B cell (primary cell): ENCODE measurements at places on chromosomes 2 and 18.
A peak's percentile ranks its signal among the peaks of the same experiment; 100 is the strongest.

DNA sequence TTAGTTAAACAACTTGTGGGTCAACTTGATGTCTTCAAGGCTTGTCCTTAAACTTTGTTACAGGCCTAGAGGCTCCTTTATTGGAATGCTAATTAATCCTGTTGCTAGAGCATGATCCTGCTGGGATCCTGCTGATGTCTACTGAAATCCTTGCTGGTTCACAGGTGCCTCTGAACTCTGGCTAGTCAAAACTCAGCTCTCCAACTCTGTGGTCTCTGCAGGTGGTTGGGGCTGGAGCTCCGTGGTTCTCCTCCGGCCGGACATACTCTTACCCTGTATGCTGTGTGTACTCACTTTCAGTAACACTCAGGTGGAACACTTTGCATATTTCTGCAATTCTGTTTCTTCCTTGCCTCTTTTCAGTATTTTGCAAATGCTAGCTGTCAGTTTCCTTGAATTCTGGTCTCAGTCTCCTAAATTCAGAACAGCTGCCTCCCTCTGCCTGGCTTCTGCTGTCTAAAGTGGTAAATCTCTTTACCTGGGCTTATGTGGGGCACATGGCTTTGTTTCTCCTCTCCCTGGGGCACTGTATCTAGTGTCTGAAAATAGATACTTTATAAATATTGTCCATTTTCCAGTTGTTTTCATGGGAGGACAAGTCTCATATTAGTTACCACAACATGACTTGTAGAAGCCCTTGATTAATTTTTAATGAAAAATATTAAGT lies 113.0 kb downstream of the ATP9B start:
- no peak for DNase-seq

DNA sequence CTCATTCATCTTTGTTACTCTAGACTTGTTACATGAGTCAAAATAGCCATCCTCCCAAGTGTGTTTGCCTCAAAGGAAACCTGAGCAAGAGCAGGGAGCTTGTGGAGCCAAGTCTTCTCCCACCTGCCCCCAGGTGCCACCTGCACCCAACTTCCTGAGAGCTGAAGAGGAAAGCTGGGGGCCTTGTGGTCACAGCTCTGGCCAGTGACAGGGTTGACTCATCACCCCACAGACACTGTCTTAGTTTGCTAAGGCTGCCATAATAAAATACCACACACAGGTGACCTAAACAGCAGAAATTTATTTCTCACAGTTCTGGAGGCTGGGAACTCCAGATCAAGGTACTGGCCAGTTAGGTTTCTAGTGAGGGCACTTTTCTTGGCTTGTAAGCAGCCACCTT lies 99.6 kb downstream of the TPGS2 start:
- no peak for DNase-seq

DNA sequence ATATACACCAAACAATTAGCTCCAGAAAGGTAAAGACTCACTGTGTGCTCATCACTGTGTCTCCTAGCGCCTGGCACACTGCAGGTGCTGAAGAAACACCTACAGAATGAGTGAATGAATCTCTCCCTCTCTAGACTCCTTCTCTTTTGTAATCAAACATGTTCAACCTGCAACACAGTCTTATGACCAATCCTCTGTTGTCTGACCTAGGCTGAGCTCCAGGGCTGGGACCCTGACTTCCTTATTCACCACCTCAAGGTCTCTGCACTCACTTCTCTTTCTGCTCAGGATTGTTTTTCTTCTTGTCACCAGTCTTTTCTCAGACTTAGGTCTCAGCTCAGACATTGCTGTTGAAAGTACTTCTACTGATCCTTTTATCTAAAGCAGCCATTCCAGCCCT lies 9.8 kb downstream of the CKAP2L start:
- peak; percentile 18 for DNase-seq

- no peak for DNase-seq
These were observed 117.6 kb upstream of the FOSL2 start for GRCh38 chr2:28274911-28275685.

DNA sequence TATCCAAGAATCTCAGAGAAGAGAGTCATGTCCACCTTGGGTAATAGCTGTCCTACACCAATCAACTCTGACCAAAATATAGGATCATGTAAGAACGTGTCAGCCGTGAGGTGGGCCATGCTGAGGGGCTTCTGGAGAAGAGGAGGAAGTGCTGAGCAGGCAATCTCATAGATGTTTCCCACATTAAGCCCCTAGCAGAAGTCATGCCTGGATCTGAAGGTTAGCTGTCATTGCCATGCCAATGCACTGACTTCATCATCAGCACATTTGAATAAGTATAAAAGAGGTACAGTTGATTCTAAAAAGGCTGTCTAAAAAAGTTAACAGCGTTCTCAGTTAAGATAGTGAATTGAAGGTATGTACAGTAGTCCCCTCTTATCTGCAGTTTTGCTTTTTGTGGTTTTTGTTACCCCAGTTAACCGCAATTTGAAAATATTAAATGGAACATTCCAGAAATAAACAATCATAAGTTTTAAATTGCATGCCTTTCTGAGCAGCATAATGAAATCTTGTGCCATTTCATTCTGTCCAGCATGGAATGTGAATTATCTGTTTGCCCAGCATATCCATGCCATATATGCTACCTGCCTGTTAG lies 67.2 kb upstream of the TMEM17 start:
- DNase-seq = no peak

DNA sequence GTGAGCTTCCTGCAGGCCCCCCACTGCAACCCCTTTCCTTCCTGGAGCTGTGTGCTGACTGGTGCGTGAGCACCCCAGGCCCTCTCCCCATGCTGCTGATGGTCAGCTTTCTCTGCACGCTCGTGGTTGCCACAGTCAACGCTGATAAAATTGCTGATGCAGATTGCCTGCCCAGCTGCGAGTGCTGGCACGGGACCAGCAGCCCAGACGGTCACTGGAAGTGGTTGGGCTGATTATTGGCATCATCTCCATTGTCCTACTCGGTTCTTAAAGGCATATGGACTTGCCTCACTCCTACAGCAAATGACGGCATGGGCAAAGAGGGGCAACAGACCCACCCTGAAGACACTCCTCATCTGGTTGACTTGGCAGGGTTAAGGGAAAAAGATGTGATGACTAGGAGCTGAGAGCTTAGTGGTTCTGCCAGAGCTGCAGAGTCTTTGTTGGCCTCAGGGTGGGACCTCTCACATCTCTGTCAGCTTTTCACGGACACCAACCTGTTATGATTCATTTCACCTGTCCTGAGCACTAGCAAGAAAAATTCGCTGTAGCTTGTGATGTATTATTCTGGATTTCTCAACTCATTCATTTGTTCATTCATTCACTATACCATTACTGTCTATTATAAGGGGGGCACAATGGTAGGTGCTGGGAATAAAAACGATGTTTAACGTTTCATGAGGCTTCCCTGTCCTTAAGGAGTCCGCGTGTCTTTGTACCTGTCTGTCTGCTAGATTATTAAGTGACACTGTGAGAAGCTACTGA lies 38.4 kb downstream of the PAX8 start:
- DNase-seq = no peak

GRCh38 chr2:169739351-169739750 lies 5.7 kb downstream of the KLHL23 start:
- no peak for DNase-seq

DNA sequence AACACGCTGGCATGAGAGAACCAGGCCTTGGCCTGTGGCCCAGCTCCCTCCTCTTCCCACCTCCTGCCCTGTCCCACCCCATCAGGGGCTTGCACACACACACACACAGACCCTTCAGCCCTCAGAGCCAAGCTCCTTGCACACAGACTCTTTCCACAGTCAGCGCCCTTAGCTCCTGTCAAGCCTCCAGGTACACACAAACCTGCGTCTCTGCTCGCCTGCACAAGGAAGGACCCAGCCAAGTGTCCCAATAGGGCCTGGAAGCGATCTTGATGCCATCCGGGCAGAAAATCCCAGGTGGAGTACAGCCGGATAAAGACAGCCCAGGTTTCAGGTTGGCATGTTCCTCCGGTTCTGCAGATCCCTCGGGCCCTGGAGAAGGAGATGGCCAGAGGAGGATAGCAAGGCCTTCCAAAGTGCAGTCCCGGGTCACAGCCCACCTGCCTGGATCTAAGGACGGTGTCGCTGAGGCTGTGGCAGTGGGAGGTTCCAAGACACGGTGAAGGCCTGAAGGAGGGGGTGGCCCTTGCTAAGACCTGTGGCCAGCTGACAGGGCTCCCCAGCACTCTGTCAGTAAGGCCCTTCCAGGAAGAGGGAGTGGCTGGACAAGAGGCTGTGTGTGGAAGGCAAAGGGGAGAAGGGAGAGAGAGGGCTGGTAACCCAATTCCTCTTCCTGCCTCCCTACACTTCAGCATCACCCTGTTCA lies 18.5 kb upstream of the STEAP3 start:
- DNase-seq = no peak

DNA sequence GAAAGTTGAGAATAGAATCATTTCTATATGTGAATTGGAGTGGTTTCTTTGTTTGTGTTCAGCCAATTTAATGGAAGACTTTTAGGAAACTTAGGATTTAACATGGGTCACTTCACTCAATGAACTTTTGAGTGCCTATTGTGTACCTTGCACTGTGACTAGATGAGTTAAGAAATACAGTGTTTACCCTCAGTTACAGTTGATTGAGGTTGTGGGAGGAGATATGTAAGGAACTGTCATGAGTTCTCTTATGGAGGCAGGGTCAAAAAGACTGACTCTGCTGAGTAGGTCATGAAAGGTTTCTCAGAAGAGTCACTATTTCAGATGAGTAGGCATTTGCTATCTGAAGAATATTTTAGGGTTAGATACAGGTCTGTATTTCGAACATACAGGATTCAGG lies 98.6 kb downstream of the RAB3GAP1 start:
- no peak for DNase-seq

DNA sequence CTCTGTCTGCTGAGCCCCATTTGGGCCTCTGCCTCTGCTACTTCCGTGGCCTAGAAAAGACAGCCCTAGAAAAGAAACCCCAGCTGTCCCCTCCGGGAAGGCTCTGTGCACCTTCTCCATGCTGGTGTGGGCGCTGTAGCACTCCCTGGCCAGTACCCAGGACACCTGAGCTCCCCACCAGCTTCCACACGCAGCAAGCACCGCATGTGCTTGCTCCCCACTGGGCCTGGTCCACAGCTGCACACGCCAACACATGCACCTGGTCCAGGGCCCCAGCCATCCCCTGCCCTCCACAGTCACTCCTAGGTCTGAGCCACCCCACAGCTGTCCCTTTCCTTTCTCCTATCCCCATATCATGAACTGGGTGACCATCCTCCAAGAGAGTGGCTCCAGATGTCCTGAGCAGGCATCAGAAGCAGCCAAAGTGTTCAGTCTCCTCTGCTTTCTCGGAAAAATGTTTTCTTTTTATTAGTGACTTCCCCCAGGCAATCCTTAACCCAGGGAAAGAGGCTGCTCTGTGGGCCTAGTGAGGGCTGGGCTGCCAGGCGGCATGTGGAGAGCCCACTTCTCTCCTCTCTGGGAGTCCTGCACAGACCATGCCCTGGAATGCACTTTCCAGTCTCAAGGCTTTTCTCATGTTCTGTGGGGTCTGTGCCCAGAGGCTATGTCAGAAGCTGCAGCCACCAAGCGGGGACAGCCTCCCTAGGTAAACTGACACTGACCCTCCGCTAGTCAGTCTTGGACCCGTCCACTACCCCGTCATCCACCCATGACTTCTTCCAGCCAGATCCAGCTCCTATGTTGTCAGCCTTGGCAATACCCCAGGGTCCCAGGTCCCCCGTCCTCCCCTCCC lies 133.7 kb downstream of the KLHL29 start:
- no peak for DNase-seq
